Stimulated activated naive CD4-positive, alpha-beta T cell treated with Interleukin-2 at 50 U/mL for 16 hours (primary cell): ENCODE measurements at places on chromosomes 13 and 19.

DNA sequence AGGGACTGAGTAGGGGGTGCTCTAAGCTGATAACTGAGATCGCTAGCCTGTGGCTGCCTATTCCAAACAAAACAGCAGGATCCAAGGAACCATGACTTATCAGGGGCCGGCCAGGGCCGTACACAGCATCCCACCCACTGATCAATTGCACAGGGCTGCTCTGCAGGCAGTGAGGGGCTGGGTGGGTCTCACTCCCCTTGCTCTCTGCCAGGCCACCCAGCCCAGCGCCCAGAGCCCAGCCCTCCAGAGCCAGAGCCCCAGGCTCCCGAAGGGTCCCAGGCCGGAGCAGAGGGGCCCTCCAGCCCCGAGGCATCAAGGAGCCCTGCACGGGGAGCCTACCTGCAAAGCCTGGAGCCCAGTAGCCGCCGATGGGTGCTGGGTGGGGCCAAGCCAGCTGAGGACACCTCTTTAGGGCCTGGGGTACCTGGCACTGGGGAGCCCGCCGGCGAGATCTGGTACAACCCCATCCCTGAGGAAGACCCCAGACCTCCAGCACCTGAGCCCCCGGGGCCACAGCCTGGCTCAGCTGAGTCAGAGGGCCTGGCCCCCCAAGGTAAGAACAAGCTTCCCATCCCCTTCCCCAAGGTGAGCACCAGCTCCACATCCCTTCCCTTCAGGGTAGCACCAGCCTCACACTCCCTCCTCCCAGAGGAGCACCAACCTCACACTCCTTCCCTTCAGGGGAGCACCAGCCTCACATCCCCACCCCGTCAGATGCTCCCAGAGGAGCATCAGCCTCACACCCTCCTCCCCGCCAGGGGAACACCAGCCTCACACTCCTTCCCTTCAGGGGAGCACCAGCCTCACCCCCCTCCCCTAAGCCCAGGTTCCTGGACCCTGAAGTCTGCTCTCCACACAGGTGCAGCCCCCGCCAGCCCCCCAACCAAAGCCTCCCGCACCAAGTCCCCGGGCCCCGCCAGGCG lies 1.9 kb downstream of the SYDE1 start:
- DNase-seq = no peak

DNA sequence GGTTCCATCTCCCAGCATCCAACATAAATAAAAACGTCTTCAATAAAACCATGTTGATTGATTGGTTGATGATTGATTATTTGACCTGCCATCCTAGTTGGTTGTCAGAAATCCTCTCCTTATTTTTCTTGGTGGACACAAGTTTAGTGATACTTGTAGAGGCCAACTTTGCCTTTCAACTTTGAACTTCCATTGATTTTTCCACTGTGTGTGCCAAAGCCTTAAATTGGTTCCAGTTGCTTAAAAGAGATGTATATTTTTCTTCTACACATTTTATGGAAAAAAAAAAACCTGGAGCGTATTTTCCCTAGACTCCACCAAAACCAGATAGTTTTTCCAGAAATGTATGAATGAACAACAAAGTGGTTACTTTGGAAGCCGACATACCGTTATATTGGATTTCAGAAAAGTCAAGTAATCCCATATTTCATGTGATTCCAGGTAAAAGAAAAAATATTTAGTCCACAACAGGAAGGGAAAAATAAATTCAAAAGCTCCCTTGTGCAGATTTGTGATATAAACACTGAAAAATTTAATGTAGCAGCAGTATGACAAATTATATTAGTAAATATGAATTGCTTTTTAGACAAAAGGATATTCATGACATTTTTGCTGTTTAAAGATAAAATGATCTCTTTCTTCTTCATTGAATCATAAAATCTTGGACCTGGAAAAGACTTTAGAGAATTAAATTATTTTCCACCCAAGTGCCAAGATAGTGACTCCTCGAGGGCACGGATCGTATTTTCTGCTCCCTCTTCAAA lies 85.2 kb downstream of the MBNL2 start:
- no peak for DNase-seq

GRCh38 chr19:14405380-14405757 lies 13.8 kb downstream of the DDX39A start:
- no peak for DNase-seq

DNA sequence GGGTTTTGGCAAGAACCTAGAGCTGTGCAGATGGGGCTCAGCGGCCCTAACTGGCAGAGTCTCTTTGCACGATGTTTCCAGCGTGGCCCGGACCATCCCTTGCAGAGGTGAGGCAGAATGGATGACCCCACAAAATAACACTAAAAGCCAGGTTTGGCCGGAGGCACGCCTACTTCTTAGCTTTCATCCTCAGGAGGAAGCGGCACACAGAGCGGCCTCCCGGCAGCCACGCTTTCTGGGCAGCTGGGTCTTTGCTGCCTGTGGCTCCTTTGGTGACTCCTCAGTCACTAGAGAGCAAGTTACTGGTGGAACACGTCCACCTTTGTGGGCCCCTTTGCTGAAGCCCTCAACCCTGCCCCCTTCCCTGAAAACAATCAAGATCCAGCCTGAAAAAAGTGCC lies 25.2 kb downstream of the TEX29 start:
- no peak for DNase-seq

DNA sequence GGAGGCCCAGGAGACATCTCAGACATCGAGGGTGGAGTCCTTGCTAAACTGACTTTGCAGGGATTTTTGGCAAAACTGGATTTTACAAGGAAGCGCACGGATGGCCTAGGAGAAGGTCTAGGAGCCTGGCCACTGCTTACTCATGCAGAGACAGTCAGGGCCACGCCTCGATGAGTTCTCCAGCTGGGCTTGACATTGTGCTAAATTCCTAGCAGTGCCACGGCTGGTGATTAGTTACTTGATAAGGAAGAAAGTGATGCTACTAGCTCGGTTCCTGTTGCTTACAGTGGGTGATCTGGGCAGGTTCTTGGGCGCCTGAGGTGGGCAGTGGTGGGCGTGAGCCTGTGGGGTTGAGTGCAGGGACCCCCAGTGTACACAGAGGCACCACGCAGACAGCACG lies 143.4 kb downstream of the SOX1 start:
- DNase-seq = no peak

DNA sequence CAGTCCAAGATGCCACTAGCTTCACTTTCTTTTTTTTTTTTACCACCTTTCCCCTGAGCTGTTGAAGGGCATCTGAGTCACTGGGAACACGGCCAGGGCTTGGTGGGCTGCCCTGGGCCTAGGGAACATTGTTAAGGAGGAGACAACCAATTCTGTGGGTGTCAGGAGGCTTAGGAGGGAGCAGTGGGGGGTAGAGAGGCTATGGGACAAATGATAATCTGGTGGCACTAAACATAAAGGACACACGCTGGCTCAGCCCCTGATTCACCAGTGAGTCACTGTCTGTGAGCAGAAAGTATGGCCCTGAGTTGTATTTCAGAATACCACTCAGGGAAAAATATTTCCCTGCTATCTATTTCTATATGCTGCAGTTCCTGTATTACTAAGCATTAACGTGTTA lies 207.8 kb downstream of the DCLK1 start:
- DNase-seq = no peak

DNA sequence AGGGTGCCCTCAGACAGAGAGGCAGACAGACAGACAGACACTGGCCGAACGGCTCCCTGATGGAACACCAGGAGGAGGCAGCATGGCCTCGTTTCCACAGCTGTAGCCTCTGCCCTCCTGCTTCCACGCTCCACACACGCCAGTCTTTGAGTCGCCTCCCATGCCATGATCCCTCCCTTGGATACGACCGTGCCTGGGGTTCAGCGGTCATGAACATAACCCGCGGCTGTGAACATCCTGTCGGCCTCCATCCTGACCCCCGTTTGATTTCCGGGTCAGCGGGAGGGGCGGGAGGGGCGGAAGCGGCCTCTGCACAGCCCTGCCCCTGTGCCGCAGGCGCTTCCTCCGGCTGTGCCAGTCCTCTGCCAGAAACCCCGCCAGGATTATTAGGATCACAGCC lies 23.4 kb downstream of the GP6 start:
- no peak for DNase-seq

DNA sequence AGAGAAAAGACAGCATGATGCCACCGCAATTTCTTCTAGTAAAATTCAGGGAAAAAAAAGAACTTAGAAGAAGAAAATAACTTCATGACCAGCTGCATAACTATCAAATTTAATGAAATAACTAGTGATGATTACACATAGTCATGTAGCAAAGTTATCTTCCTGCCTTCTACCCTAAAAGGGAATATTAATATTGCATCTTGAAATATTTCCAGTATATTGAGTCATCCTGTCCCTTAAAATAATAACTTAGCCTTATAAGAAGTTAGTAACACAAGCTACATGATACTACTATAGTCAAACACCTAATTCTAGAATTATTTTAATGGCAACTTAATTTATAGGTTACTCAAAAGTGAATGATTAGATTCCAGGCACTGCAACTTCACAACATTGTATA lies 289.2 kb downstream of the KLF12 start:
- DNase-seq = no peak

DNA sequence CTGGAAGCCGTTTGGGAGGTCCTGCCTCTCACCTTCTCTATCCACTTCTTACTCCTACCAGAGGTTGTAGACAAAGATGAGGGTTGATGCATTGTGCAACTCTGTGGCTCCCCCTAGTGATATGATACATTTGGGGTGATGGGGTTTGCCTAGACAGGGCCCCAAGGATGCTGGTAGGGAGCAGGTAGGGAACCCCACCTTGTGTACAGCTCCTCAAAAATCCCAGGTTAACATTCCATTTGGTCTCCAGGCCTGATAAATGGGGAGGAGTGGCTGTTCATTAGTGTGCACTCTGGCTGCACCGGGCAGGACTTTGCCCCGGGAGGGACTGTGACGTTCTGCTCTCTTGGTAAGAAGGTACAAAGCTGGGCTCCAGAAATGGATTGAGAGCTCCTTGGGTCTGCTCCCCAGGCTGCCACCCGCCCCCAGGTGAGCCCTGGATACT lies 19.2 kb downstream of the SIGLEC8 start:
- DNase-seq = no peak

DNA sequence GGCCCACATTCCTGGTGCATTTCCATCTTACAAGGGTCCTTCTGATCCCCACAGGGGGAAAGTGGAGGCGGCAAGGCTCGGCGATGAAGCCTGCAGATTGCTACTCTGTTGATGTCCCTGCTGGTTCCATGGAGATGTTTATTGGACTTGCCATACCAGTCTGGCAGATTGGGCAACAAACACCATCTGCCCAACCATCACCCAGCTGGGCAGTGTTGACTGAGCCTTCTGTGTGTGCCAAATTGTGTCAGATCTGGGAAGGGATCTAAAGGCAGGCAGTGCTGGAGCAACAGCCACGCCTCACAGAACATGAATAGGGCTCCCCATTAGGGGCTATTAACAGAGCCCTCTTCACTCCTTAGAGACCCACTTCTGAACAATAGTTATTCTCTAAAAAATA lies 35.0 kb downstream of the FLT1 start:
- DNase-seq = no peak

- DNase-seq = peak; percentile 7
These were observed 572 bp downstream of the UCHL3 start for GRCh38 chr13:75550159-75550567.

- DNase-seq = no peak
These were observed 216.3 kb downstream of the RGCC start for GRCh38 chr13:41673640-41674039.

- DNase-seq = no peak
These were observed 269.2 kb downstream of the KLF12 start for GRCh38 chr13:73865027-73865426.

GRCh38 chr13:93450191-93450621 lies 223.6 kb downstream of the GPC6 start:
- no peak for DNase-seq

- no peak for DNase-seq
These were observed 2.2 kb downstream of the CERS1 start for GRCh38 chr19:18893587-18894253.

DNA sequence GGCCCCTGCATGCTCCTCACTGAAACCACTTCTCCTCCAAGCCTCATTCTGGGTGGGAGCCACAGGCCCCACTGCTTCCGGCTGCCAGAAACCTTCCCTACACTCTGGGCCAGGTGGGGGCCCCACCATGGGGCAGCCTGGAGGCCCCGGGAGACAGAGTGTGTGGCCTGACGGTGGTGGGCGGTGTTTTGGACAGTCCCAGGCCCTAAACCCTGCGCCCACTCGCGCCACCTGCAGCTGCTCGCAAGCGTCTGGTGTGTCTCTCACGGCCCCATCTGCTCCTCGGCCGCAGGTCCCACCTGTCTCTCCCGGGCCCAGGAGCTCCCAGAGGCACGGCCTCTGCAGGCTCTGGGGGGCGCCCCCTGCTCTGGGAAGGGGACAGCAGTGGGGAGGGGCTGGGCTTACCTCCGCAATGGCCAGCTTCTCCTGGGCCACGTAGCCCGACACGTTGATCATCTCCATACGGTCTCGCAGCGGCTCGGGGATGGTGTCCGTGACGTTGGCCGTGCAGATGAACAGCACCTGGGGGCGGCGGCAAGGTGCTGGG lies 5.6 kb downstream of the RPL36 start:
- DNase-seq = no peak

- no peak for DNase-seq
These were observed 5.1 kb downstream of the FSTL3 start for GRCh38 chr19:681029-682019.
